Psoas muscle (tissue), 8 donors: ENCODE measurements at places on chromosomes 4 and X.

- DNase-seq = no peak
These were observed 220.0 kb downstream of the ENOX2 start for GRCh38 chrX:130682990-130683389.

- no peak for DNase-seq
These were observed at the start of gene RAB33B for GRCh38 chr4:139454111-139455045. Gene RAB33B (plus strand): TSS chr4:139454121. CDS start chr4:139454196, 75 bp downstream.

DNA sequence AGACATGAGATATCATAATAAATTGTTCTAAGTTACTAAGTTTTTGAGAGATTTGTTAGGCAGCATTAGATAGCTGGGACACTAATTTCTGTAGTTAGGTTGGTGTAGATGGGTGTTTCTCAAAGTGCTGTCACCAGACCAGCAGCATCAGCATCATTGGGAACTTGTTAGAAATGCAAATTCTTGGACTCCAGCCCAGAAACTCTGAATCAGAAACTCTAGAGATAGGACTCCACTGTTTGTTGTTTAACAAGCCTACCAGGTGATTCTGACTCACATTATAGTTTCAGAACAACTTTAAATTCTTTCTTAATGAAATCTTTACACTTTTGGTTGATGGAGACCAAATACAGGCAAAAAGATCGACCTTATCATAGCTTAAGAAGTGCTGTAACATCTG lies 173.7 kb downstream of the PABPC4L start:
- DNase-seq = no peak

DNA sequence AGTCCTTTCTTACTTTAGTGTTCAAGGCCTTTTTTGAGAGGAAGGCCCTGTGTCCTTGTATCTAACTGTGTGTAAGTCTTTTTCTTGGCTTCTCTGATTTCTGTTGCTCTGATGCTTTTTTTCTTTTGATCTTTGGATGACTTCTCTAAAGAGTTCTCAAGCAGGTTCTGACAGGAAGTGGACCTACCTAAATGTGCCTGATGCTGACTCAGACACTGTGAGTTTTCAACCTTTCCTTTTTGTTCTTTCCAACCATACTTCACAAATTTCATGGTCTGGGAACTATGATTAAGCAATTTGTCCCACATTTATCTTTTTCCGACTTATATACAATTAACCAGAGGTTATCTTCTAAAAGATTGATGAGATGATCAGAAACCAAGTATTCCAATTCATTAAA lies 96.5 kb downstream of the SYTL5 start:
- DNase-seq = no peak

DNA sequence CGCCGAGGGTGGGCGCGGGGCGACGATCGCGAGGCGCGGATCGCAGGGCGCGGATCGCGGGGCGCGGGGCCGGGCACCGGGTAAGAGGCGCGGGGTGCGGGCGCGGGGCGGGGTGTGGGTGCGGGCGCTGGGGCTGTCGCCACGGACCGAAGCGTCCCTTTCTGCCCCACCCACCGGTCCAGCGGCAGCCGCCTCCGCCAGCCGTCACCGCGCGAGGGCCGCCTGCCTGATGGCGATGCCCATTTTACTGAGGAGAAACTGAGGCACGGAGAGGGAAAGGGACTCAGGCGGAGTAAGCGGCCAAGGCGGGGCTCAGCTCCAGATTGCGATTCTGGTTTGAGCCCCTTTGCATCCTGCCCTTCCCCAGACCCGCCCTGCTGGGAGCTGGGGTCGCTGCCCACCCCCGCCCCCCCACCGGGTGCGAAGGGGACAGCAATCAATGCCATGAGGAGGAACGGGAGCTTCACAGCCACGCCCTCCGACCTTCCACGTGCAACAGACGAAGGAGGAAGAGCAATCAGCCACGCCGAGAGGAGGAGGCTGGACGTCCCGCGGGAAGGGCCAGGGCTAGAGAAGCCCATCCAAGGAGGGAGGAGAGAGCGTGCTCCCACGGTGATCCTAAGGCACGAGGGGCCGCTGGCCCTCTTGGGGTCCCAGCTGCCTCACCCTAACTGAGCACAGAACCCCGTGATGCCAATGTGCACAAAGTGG lies 10.9 kb upstream of the MAN2B2 start:
- no peak for DNase-seq

DNA sequence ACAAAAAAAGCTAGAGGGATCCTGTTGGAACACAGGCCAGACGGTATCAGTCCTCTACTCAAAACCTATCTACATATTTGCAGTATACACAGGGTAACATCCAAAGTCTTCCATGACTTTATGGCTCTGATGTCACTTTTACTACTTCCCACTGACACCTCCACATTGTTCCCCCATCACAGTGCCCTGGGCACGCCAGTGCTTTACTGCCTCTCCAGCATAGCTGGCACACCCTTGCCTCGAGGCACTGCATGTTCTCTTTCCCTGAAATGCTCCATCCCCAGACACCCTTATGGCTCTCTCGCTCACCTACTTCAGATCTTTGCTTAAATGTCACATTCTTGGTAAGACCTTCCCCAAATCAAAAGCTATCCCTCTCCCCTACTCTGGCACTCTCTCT lies 6.3 kb upstream of the ATP10D start:
- no peak for DNase-seq
